Fibroblast of the aortic adventitia (primary cell): ENCODE measurements at places on chromosomes 4 and X.

DNA sequence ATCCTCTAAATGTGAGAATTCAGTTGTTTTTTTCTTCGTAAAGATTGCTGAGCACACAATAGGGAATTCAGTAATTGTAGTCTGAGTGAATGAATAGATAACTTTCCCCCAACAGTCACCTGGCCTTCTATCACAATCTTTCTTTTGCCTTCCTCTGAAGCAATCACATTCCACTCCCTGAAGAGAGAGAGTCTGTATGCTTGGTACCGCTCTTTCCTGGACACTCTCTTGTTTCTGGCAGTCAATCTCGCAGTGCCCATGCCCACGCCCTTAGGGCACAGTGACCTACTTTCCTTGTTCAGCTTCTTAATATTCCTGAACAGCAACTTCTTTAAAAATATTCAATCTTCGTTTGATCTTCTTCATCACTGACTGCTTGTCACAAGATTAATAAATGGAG lies 255.9 kb downstream of the ADAMTS3 start:
- DNase-seq, result no peak

- no peak for DNase-seq
Observed at GRCh38 chrX:31128855-31129254, 57.0 kb upstream of the FTHL17 start.

DNA sequence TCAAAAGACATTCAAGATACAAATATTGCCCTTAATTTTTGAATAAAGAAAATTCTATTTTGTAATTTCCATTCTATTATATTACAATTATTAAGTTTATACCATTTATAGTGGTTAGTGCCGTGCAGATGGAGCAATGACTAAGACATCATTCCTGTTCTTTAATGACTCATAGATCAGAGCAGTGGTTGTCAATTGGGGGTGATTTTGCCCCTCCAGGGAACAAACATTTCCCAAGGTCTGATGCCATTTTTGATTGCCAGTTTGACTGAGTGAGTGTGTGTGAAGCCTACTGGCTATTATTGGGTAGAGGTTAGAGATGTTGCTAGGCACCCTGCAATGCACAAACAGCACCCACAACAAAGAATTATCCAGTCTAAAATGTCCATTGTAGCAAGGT lies 97.9 kb upstream of the DDIT4L start:
- peak; percentile 36 for DNase-seq

- DNase-seq, result peak; percentile 2
Observed at GRCh38 chrX:105533951-105534350, 288.4 kb upstream of the NRK start.

DNA sequence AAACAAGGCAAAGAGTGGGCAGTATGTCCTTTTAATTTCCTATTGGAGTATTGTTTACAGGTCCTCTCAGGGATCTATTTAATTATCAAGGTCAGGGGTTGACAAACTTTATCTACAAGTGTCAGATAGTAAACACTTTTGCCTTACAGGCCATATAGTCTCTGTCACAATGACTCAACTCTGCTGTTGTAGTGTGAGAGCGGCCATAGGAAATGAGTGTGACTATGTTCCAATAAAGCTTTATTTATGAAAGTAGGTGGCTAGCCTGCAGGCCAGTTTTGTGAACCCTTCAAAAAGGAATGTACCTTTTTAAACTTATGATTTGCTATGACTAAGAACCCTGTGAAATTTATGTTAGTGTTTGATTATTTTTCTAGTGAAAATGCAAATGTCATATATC lies 156.1 kb downstream of the GPAT3 start:
- DNase-seq, result no peak

DNA sequence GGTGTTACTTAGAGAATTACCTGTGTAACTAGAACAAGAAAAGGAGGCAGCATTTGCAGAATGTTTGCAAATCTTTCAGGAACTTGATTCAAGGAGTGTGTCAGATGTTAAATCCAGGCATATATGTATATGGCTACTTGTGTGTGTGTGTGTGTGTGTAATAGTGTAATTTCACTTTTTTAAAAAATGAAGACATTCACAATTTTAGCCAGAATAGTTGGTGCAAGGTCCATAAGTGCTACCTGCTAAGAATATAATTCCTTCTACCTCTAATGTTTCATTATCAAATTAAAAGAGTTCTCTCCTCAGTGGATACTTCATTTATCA lies 158.0 kb downstream of the PALLD start:
- DNase-seq, result no peak

GRCh38 chr4:76753814-76754213 lies 144.1 kb downstream of the SOWAHB start:
- DNase-seq, result peak; percentile 77

DNA sequence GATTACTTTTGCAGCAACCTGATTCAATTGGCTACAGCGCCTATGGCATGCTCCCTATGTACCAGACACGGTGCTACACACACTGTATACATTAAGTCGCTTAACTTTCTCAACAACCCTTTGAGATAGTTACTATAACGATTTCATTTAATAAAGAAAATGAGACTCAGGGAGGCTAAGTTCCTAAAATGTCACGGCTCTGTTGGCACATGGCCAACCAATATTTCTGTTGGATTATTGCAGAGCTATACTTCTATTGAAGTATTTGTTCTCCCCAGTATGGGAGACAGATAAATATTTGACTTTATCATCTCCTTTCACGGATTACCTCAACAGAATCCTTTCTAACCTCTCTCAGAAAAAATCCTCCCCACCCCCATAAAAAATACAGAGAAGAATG lies 25.3 kb downstream of the CLNK start:
- DNase-seq, result no peak

DNA sequence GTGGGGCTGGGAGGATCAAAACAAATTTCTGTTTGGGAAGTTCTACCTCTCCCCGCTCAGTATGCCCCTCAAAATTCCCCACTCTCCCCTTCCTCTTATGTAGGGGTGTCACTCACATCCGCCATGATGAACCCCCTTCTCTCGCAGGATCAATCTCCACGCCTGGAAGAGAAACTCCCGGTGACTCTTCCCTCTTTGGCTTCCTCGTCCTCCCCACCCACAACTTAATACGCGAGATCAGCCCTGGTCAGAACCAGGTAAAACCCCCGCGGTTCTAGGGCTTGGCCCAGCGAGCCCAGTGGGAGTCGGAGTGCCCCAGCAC lies 427 bp downstream of the LAMTOR3 start:
- no peak for DNase-seq
